CD8-positive, alpha-beta memory T cell (primary cell): ENCODE measurements at places on chromosomes 2 and 18. TPM values are rescaled to one million over a fixed set of nuclear protein-coding genes. Genes with fewer than 3 reads are reported as not detected.

GRCh38 chr2:3486047-3487027 lies 33.0 kb downstream of the ADI1 start:
- no peaks in the 10 kb centered on the region for H3K4me1 ChIP-seq
- no peak for DNase-seq
- no peak overlapping the region for H3K4me3 ChIP-seq
- H3K27me3 ChIP-seq, result no peaks in the 10 kb centered on the region
- H3K36me3 ChIP-seq, result no peaks in the 10 kb centered on the region
- H3K27ac ChIP-seq, result no peak overlapping the region

DNA sequence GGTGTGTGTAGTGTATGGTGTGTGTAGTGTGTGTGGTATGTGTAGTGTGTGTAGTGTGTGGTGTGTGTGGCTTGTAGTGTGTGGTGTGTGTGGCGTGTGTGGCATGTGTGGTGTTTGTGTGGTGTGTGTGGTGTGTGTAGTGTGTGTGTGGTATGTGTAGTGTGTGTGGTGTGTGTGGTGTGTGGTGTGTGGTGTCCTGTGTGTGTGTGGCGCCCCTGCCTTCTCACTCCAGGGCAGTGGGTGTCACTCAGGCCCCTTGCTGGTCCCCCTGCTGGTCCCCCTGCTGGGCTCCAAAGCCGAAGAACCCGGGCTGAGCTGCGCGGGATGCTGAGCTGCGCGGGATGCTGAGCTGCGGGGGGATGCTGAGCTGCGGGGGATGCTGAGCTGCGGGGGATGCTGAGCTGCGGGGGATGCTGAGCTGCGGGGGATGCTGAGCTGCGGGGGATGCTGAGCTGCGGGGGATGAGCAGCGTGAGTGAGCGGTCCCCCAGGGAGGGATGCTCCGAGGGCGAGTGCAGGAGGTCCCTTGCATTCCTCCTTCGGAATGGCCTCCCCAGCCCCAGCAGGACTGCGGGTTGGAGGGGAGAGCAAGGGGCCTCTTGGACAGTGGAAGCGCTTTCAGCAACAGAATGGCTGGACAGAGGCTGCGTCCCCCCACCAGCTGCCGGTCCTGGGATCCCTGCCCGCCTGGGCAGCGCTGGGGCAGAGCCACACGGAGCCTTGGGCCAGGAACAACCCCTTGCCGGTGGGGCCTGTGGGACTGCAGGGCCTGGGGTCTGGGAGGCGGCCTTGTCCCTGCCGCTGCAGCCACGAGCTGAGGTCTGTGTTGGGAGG lies 3.4 kb upstream of the RTP5 start:
- no peak overlapping the region for H3K27ac ChIP-seq
- H3K27me3 ChIP-seq, result no peaks in the 10 kb centered on the region
- DNase-seq, result no peak
- H3K4me3 ChIP-seq, result no peak overlapping the region
- H3K4me1 ChIP-seq, result peaks cover 93% of the 10 kb centered on the region

GRCh38 chr2:43622931-43623451 lies 14.1 kb upstream of the PLEKHH2 start:
- H3K4me3 ChIP-seq, result no peak overlapping the region
- no peak overlapping the region for H3K27ac ChIP-seq
- no peak for DNase-seq

DNA sequence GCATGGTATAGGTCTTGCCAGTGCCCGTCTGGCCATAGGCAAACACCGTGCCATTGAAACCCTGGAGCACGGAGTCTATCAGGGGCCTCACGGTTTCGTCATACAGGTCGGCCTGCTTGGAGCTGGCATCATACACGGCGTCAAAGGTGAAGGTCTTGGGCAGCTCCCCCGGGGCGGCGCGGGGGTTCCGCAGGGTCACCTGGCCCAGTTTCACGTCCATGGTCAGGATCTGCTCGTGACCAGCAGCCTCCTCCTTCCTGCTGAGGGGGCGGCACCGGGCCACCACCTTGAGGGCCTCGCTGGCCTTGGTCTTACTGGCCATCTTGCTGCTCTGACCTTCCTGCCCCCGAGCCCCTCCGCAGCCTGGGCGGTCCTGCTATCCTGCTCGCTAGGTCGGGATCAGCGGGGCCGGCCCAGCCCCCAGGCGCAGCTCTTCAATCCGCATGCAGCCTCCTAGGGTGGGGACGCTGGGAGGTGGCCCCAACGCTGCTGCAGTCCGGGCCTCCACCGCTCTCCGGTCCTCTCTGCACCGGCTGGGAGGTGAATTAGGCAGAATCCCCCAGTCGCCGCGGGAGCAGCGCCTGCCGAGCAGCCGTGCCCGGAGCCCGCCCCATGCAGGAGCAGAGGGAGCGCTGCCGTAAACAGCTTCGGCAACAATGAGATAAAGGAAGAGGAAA lies 563 bp downstream of the KIF3C start:
- DNase-seq, result no peak
- H3K27ac ChIP-seq, result peak overlapping the region; percentile 38
- H3K27me3 ChIP-seq, result no peaks in the 10 kb centered on the region
- no peaks in the 10 kb centered on the region for H3K36me3 ChIP-seq
- peaks cover 11% of the 10 kb centered on the region for H3K4me1 ChIP-seq

GRCh38 chr2:135337071-135337470 lies 193.9 kb downstream of the ZRANB3 start:
- no peaks in the 10 kb centered on the region for H3K4me1 ChIP-seq
- H3K27me3 ChIP-seq, result no peaks in the 10 kb centered on the region
- no peaks in the 10 kb centered on the region for H3K36me3 ChIP-seq
- H3K4me3 ChIP-seq, result no peak overlapping the region
- H3K27ac ChIP-seq, result no peak overlapping the region
- no peak for DNase-seq

DNA sequence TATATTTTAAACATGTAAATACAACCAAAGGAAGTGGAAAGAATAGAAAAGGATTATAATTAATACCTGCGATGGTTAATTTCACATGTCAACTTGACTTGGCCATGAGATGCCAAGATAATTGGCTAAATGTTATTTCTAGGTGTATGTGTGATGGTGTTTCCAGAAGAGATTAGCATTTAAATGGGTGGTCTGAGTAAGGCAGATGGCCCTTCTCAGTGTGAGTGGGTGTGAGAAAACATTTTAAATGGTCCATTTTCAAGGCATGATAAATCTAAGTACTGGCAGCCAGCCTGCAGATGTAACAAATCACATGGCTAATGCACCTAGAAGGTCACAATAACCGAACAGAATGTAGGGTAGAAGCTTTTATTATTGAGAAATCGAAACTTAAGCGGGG lies 99.6 kb upstream of the CDH7 start:
- H3K36me3 ChIP-seq, result no peaks in the 10 kb centered on the region
- DNase-seq, result no peak
- H3K27ac ChIP-seq, result no peak overlapping the region
- no peak overlapping the region for H3K4me3 ChIP-seq

DNA sequence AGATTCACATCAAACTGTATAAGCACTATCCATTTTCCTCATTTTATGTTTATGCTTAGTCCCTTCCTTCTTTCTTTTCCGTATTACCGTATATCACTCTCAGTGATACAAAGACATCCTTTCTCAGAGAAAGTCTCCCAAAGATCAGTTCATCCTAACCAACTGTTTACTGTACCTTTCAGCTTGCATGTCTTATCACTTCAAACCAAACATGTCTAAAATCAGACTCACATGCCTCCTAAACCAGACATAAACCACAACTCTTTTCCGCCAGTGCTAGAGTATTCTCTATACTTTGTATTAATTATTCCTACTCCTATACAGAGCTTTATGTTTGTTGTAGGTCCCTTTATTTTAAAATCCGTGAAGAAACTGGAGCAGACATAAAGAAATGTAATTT lies 41.5 kb downstream of the KCMF1 start:
- H3K27ac ChIP-seq, result no peak overlapping the region
- H3K36me3 ChIP-seq, result peaks cover under 1% of the 10 kb centered on the region
- H3K27me3 ChIP-seq, result no peaks in the 10 kb centered on the region
- no peak overlapping the region for H3K4me3 ChIP-seq

DNA sequence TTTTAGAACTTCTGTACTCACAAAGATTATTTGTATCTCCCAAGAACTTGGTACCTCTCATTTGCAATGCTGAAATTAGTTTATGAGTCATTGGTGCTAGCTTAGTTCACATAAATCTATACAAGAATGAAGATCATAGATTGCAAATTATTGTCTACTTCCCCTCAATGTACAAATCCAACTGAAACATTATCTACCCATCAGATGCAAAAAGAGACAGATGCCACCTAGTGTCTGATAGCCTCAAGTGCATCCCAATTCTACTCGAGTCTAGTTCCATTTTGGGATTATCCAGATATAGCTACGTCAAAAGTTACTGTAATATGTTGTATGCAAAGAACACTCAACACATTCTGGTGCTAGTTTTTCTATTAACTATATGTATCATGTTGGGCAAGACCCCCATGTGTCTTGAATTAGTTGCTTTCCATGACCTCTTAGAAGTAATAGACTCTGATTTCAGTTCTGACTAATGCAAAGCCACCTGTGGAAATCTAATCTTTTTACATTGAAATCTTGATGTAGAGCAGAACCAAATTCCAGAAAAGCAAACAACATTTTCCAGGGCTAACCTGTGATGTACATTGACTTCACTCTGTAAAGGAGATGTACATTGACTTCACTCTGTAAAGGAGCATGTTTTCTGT lies 210.0 kb downstream of the RBM43 start:
- H3K27ac ChIP-seq, result no peak overlapping the region
- H3K27me3 ChIP-seq, result no peaks in the 10 kb centered on the region
- no peak overlapping the region for H3K4me3 ChIP-seq
- H3K36me3 ChIP-seq, result no peaks in the 10 kb centered on the region

DNA sequence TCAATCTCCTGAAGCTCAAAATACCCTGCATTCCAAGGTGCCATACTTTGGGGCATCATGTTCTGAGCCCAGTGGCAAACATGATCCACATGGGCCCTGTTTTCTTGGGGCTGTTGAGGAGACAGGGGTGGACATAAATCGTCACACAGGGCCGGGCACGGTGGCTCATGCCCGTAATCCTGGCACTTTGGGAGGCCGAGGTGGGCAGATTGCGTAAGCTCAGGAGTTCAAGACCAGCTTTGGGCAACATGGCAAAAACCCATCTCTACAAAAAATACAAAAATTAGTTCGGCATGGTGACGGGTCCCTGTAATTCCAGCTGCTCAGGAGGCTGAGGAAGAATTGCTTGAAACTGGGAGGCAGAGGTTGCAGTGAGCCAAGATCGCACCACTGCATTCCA lies 13.6 kb upstream of the MSH6 start:
- peaks cover 7% of the 10 kb centered on the region for H3K4me1 ChIP-seq
- no peaks in the 10 kb centered on the region for H3K27me3 ChIP-seq
- DNase-seq, result no peak
- no peaks in the 10 kb centered on the region for H3K36me3 ChIP-seq
- H3K4me3 ChIP-seq, result no peak overlapping the region
- no peak overlapping the region for H3K27ac ChIP-seq

GRCh38 chr2:180823546-180824141 lies 156.8 kb upstream of the UBE2E3 start:
- H3K36me3 ChIP-seq, result no peaks in the 10 kb centered on the region
- H3K4me3 ChIP-seq, result no peak overlapping the region
- no peak for DNase-seq
- H3K27ac ChIP-seq, result no peak overlapping the region

DNA sequence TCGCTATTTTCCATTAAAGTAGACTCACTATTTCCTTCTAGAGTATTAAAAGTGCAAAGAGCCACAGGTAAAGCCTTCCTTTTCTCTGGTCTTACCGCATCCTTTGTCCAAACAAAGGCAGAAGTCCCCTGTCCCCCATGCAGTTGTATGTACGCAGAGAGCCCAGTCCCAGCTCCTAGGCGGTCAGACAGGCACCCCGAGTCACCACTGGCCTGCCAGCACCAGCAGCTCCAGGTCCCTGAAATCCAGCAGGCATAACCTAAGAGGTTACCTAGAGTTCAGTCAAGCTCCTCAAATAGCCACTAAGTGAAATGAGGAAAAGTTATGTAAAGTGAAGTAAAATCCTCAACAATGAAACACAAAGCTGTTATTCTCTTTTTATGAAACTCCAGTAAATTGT lies 60.4 kb upstream of the TWIST2 start:
- no peaks in the 10 kb centered on the region for H3K4me1 ChIP-seq
- no peaks in the 10 kb centered on the region for H3K36me3 ChIP-seq
- DNase-seq, result no peak

GRCh38 chr2:109662889-109663288 lies 48.7 kb downstream of the SOWAHC start:
- H3K36me3 ChIP-seq, result no peaks in the 10 kb centered on the region
- no peak overlapping the region for H3K4me3 ChIP-seq
- no peak for DNase-seq
- H3K27ac ChIP-seq, result no peak overlapping the region
- no peaks in the 10 kb centered on the region for H3K27me3 ChIP-seq
- no peaks in the 10 kb centered on the region for H3K4me1 ChIP-seq

DNA sequence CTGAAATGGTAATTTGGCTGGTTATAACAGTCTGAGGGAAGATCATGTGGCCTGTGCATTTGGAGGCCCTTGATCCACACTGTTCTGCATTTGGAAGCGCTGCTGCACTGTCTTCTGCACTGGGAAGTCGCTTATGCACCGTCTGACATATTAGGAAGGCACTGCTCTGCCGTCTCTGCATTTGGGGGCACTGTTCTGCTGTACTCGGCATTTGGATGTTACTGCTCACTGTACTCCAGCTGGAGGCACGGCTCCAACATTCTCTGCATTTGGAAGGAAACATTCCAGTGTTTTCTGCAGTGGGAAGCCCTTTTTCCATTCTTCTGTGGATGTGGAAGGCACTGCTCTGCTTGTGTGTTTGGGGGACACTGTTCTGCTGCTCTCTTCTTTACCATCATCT lies 9.6 kb upstream of the PROM2 start:
- no peak for DNase-seq
- no peak overlapping the region for H3K27ac ChIP-seq
- H3K4me3 ChIP-seq, result no peak overlapping the region
- H3K4me1 ChIP-seq, result no peaks in the 10 kb centered on the region

DNA sequence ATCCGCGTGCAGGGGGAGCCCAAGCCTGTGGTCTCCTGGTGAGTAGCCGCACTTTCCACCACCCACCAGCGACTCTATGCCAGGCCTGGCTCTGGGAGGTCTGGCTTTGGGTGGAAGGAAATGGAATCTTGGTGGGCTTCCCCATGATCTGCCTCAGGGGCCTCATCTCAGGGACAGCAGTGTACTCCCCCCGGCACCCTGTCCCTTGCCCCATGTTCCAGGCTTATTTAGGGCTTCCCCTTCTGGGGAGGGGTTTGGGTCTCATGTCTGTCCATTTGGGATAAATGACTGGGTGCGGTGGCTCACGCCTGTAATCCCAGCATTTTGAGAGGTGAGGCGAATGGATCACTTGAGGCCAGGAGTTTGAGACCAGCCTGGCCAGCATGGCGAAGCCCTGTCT lies 27.7 kb downstream of the SPEG start:
- H3K36me3 ChIP-seq, result no peaks in the 10 kb centered on the region
- no peak for DNase-seq
- no peak overlapping the region for H3K4me3 ChIP-seq
- H3K4me1 ChIP-seq, result no peaks in the 10 kb centered on the region

GRCh38 chr2:234048049-234048448 lies 2.5 kb upstream of the SPP2 start:
- no peaks in the 10 kb centered on the region for H3K4me1 ChIP-seq
- no peaks in the 10 kb centered on the region for H3K27me3 ChIP-seq
- no peaks in the 10 kb centered on the region for H3K36me3 ChIP-seq
- H3K4me3 ChIP-seq, result no peak overlapping the region
- no peak overlapping the region for H3K27ac ChIP-seq
- no peak for DNase-seq

GRCh38 chr2:95292623-95293260 lies 4.4 kb upstream of the KCNIP3 start:
- H3K36me3 ChIP-seq, result no peaks in the 10 kb centered on the region
- H3K4me1 ChIP-seq, result no peaks in the 10 kb centered on the region
- no peaks in the 10 kb centered on the region for H3K27me3 ChIP-seq
- H3K27ac ChIP-seq, result no peak overlapping the region

The MAP3K20 gene
- total RNA-seq, result 14.1 TPM

The LGALSL gene
- 0.84 TPM for total RNA-seq

The TNFAIP6 gene
- total RNA-seq, result not detected

The TEX44 gene
- not detected for total RNA-seq

The SLC38A11 gene
- total RNA-seq, result not detected

The IL36A gene
- total RNA-seq, result not detected

The NT5C1B gene
- not detected for total RNA-seq
